ENCODE measurements at places on chromosomes 5 and 9.

- DNase-seq = no peak
Measured at GRCh38 chr9:124007565-124008302, 3.8 kb upstream of the LHX2 start.

- no peak for DNase-seq
Measured at GRCh38 chr5:167987490-167988280, 303.8 kb upstream of the WWC1 start.

- DNase-seq = no peak
Measured at GRCh38 chr5:170220191-170220590, 12.6 kb upstream of the C5orf58 start.

GRCh38 chr9:114745108-114745848 is 60.6 kb downstream of the TNFSF15 start:
- no peak for DNase-seq

Data from activated CD4-positive, alpha-beta T cell treated with anti-CD3 and anti-CD28 coated beads, Interleukin-2, amount 50 U/mL, for 48 hours (primary cell).